ENCODE measurements at places on chromosomes 11 and 22. TPM values are rescaled to one million over a fixed set of nuclear protein-coding genes. Genes with fewer than 3 reads are reported as not detected.

The TESMIN gene
- 1.8 TPM for total RNA-seq

The RIN1 gene
- 0.76 TPM for total RNA-seq

The WBP2NL gene
- total RNA-seq, result 6.8 TPM

The FGF19 gene
- not detected for total RNA-seq

The ST14 gene
- 23.9 TPM for total RNA-seq

The RHOD gene
- not detected for total RNA-seq

The LRRC10B gene
- total RNA-seq, result not detected

The YPEL1 gene
- 3.0 TPM for total RNA-seq

The CRYBB2 gene
- not detected for total RNA-seq

The DGAT2 gene
- 6.9 TPM for total RNA-seq

The SAA4 gene
- not detected for total RNA-seq

The MFRP gene
- not detected for total RNA-seq

The TPBGL gene
- not detected for total RNA-seq

The WNT11 gene
- 0.16 TPM for total RNA-seq

The CACNA1I gene
- total RNA-seq, result not detected

The RAD9A gene
- 35.2 TPM for total RNA-seq

The GGTLC3 gene
- not detected for total RNA-seq

The ZFP91 gene
- 50.8 TPM for total RNA-seq

The GRM5 gene
- not detected for total RNA-seq

The WT1 gene
- total RNA-seq, result not detected

The ASPHD2 gene
- 15.5 TPM for total RNA-seq

The DLG2 gene
- 2.7 TPM for total RNA-seq

The SCO2 gene
- total RNA-seq, result 7.1 TPM

The TRIM49D2 gene
- total RNA-seq, result not detected

The SMTNL1 gene
- total RNA-seq, result not detected

The TNNT3 gene
- total RNA-seq, result 3.5 TPM

The IL18 gene
- 1.00 TPM for total RNA-seq

The RBM14 gene
- total RNA-seq, result 147 TPM

The XKR3 gene
- 0.13 TPM for total RNA-seq

The DYNC2H1 gene
- total RNA-seq, result 2.6 TPM

The MTA2 gene
- 175 TPM for total RNA-seq

The ALDH3B2 gene
- not detected for total RNA-seq

The SYCE3 gene
- total RNA-seq, result not detected

The BIK gene
- 2.6 TPM for total RNA-seq

The CST6 gene
- total RNA-seq, result not detected

The LRRC74B gene
- not detected for total RNA-seq

The EPS8L2 gene
- total RNA-seq, result 5.6 TPM

The MUC6 gene
- not detected for total RNA-seq

The DEPDC7 gene
- 0.27 TPM for total RNA-seq

The KRTAP5-11 gene
- not detected for total RNA-seq

The C22orf31 gene
- total RNA-seq, result not detected

The KCNK7 gene
- 1.1 TPM for total RNA-seq

The MRPL49 gene
- 62.4 TPM for total RNA-seq

The SCN4B gene
- not detected for total RNA-seq

The BBOX1 gene
- total RNA-seq, result not detected

The CDC42BPG gene
- 3.7 TPM for total RNA-seq

The FLRT1 gene
- total RNA-seq, result not detected

The MYBPC3 gene
- total RNA-seq, result 0.46 TPM

The NNMT gene
- total RNA-seq, result not detected

The MGAT3 gene
- 41.5 TPM for total RNA-seq

The C11orf16 gene
- total RNA-seq, result not detected

The CTTN gene
- total RNA-seq, result 1.1 TPM

The MS4A6E gene
- not detected for total RNA-seq

Data from activated B cell treated with CpG ODN at 0.5 μM for 24 hours (primary cell).